ENCODE measurements at places on chromosomes 2 and 18.

- DNase-seq: no peak
Measured at GRCh38 chr18:21203126-21203525, 38.9 kb upstream of the GREB1L start.

DNA sequence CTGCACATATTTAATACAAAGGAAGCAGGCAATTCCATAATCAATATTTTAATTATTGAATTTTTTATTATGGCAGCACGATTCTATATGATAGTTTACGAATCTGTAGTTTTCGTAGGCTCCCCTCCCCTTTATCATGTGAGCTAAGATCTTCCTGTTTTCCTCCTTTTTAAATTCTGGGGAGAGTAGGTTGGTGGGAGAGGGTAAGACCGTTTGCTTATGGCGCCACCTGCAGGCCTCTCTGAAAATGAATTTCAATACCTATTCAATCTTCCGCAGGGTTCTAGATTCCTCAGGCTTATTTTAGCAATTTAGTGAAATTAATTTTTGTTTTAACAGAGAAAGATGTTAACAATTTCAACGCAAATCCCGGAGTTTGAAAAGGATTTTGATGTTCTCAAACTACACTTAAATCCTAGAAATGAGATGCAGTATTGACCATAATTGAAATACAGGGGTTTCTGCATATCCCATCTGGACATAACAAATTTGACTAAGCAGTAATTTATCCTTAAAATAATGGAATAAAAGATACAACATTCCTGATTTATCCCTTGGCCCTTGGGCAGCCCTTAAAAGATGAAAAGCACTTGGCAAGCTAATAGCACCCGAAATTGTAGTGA, 12.8 kb upstream of the GBX2 start:
- DNase-seq: peak; percentile 78

- DNase-seq: no peak
Measured at GRCh38 chr2:7878786-7879482, 802.9 kb upstream of the ID2 start.

GRCh38 chr2:53167227-53167626, 600.4 kb upstream of the CHAC2 start:
- DNase-seq: no peak

DNA sequence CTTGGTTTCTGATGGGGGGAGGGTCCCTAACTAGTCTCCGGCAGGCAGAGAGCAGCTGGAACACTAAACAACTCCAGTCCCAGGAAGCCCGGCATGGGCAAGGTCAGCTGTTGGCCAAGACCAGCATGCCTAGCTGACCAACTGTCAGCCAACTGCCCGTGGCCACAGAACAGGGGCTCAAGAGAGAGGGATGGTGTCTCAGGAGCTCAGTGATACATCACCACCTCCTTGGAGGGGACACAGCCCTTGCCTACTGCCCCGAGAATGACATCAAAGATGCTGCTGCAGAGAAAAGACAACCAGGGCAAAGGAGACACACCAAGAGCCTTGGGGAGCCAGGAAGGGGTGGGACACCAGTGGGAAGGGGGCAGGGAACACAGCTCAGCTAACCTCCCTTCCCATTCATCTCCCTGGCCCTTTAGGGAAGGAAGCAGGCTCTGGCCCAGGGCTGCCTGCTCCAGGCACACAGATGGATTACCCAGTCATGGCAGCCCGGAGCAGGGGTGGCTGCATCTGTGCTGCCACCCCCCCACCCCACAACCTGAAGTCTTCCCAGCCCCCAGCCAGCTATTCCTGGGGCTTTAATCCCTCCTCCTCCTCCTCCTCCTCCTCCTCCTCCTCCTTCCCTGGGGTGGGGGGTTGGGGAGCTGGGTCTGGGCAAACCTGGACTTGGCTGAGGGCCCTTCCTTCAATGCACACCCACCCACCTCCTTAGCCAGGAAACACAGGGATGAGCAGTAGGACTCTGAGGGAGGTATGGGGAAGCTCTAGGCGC, 1.9 kb downstream of the BIN1 start:
- DNase-seq: no peak

DNA sequence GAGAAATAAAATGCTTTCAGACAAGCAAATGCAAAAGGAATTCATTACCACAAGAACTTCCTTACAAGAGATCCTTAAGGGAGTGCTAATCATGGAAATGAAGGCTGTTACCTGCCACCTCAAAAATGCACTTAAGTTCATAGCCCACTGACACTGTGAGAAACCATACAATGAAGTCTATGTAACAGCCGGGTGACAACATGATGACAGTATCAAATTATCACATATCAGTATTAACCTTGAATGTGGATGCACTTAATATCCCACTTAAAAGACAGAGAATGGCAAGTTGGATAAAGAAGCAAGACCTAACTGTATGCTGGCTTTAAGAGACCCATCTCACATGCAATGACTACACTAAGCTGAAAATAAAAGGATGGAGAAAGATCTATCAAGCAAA, 403.4 kb upstream of the MC4R start:
- no peak for DNase-seq

DNA sequence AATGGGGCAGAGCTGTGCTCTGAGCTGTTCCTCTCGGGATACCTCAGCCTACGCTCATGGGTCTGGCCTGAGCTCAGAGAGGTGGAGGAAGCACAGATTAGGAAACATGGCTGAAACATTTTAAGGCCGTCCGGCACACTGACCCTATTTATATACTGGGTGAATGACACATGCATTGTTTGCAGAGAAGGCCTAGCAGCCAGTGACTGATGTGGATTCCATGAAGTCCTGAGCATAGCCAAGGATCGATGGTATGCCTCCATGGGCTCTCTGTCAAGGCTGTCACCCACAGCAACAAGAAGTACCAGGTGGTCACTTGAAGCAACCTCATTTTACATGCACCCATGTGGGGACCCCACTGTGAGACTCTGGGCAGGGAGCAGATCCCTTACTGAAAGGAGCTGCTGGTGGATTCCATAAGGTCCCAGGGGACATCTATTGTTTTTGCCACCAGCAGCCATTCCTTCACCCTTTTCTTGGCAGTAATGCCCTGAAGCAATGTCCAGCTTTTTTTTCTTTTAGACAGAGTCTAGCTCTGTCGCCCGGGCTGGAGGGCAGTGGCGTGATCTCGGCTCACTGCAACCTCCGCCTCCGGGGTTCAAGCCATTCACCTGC, 8.4 kb downstream of the PTMA start:
- DNase-seq: no peak

- DNase-seq: no peak
Measured at GRCh38 chr2:147083664-147084063, 761.2 kb upstream of the ACVR2A start.

- no peak for DNase-seq
Measured at GRCh38 chr2:38185012-38185491, 109.1 kb upstream of the CYP1B1 start.

- DNase-seq: no peak
Measured at GRCh38 chr2:128406736-128407554, 88.3 kb upstream of the HS6ST1 start.

DNA sequence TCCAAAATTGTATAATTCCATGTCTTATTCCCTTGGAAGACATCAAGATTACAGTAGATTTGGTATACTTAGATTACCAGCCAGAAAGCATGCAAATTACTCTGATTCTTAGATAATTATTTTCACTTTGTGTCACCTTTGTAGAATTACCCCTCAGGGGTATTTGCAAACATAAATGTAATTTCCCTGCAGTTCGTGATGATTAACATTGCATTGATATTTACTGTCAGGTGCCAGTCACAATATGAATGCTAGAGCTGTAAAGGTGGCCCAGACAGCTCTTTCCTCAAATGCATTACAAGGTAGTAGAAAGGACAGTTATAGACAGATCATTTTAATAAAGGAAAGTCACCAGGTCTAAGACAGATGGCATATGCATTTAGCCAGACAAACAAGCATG, 1537.5 kb upstream of the PIK3C3 start:
- no peak for DNase-seq
